ENCODE measurements at places on chromosomes 4 and X.

DNA sequence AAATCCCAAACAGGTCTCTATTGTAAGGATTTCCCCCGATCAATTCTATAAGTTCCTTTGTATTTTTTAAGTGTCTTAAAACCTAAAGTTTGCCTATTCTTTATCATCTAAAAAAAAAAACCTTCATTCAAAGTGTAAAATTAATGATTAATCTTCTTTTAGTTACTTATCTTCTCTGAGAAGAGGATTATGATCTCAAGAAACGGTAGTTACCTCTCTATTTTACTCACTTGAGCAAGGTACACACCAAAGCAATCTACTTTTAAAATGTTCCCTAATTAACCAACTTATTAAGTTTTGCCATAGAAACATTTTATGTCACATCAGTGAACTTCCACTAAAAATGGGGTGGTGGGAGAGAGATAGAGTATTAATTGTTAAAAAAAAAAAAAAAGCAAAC lies 15.2 kb upstream of the GALNT7 start:
- no peak for DNase-seq

DNA sequence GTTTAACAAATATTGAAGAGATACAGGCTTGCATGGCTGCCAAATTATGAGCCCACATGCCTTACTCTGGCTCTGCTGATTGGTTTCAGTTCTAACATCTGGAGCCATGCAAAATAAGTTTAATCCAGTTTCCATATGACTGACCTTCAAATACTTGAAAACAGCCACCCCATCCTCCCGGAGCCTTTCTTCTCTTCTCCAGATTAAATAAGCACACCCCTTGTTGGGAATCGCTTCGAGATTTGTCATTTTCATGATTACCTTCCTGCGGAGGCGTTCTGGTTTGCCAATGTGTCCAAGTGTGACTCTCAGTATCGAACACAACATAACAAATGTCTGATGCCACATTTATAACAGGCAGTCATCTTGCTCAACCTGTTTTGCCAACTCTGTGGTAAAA lies 101.6 kb upstream of the JADE1 start:
- no peak for DNase-seq

GRCh38 chrX:132216806-132217202 lies 2.4 kb downstream of the RAP2C start:
- DNase-seq = no peak

GRCh38 chr4:31461421-31461820 lies 741.3 kb downstream of the PCDH7 start:
- DNase-seq = no peak

DNA sequence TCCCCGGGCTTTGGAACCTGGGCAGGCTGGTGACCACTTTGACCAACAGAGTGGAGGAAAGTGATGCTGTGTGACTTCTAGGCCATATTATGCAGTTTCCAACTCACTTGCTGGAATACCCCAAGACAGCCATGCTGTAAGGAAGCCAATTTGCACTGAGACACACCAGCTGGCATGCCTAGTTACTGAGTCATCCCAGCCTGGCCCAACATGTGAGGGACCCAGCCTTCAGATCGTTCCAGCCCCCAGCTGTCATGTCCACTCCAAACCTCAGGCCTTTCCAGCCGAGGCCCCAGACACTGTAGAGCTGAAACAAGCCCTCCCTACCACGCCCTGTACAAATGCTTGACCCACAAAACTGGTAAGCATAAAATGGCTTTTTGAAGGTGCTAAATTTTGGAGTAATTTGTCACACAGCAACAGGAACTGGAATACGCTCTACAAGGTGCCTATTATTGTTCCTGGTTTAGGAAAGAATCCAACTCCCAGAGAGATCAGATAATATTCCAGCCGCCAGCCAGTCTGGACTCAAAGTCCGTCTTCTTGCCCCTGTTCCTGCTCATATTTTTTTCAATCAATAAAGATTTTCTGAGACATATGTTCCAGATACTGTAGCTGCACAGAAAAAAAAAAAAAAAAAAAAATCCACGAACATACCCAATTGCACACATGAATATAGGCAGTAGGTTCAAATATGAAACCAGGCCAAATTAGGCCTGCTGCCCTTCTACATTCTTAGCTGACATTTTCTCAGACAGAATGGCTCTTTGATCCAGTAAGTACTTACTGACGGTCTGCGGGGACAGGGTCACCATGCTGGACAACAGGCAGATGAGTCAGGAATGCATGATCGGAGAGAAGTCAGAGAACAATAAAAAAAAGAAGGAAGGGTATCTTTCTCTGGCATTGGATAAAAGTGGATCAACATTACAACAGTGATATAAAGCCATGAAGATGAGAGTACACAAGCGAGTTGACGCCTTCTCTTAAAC lies 35.1 kb downstream of the SH3KBP1 start:
- no peak for DNase-seq

- no peak for DNase-seq
Observed at GRCh38 chr4:186016796-186017195, 52.2 kb upstream of the TLR3 start.

DNA sequence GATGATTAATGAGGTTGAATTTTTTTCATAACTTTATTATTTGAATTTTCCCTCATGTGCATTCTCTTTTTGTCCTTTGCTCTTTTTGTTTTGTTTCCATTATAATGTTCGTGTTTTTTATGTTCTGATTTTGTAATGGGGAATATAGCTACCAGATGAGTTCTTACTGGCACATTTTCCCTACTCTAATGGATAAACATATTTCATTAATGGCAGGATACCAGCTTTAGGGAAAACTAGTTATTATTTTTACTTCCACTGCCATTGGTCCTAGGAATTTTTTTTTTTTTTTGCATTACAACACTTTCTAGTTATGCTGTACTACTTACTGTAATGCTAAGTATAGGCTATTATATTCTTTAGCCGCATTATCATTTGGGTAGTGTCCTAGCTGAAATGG lies 286.3 kb downstream of the SPRY1 start:
- DNase-seq = no peak

GRCh38 chrX:129877401-129877800 lies 28.6 kb upstream of the UTP14A start:
- DNase-seq = no peak

DNA sequence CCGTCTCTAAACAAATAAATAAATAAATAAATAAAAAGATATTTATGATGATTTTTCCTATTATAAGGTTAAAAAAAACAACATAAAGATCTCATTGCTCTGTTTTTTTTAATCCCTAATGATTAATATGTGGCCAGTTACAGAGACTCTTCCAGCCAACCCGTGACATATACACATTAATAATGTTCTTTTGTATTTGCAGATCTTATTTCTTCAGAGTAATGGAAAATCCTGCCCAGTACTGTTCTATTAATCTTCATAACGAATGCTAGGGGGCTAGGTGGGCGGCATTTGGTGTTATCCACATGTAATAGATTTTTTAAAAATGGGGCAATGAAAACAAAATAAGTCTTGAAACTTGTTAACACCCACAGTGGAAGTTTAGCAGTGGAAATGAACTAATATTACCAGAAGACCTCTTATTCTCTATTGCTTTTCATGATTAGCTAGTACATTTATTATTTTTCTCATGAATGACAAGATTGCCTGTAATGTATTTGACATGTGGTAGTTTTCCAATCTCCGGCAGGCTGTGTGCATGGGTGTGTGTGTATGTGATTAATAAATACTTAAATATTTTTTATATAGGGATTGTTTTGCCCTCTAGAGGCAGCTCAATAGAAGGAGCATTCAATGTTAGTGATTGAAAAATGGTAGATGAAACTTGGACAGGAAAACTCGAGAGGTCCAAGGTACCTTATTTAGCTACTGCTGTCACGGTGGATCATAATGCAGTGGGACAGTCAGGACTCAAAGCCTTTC lies 457.4 kb downstream of the IL1RAPL1 start:
- no peak for DNase-seq

DNA sequence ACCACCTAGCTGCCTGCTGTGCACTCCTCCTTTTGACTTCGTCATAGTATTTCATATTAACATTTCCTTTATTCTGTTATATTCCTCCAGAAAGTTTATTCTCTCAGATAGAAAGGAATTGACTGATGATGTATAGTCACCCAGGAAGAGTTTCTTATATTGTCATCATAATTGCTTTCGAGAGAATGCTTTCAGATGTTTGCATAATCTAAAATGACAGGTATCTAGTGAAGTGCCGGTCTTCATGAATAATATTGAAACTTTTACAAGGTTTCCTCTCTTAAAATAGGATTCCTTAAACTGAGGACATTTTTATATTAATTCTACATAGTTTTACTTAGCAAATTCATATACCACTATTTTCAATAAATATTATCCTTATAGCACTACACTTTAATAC lies 10.1 kb downstream of the SEC24D start:
- DNase-seq = no peak

DNA sequence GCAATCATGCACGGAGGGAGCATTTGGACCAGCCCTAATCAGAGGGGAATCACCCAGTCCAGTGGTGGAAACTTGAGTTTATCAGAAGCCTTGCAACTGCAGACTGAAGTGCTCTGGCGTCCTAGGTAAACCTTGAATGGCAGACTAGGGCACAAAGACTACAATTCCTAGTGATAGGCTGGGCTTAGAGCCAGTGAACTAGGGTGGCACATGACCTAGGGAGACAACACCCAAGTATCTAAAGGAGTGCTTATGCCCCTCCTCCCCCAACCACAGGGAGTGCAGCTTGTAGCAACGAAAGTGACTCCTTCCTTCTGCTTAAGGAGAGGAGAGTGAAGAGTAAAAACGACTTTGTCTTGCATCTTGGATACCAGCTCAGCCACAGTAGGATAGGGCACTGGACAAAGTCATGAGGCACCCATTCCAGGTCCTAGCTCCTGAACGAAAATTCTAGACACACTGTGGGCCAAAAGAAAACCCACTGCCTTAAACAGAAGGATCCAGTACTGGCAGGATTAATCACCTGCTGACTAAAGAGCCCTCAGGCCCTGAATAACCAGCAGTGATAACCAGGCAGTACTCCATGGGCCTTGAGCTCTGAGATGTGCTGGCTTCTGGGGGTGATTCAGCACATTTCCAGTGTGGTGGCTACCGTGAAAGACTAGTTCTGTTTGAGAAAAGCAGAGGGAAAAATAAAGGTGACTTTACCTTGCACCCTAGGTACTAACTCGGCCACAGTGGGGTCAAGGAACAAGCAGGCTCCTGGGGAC lies 58.7 kb upstream of the STARD8 start:
- no peak for DNase-seq

GRCh38 chr4:37441231-37442061 lies 196.9 kb downstream of the NWD2 start:
- no peak for DNase-seq

- no peak for DNase-seq
Observed at GRCh38 chrX:140744085-140744484, 34.5 kb downstream of the LINC00632 start.

DNA sequence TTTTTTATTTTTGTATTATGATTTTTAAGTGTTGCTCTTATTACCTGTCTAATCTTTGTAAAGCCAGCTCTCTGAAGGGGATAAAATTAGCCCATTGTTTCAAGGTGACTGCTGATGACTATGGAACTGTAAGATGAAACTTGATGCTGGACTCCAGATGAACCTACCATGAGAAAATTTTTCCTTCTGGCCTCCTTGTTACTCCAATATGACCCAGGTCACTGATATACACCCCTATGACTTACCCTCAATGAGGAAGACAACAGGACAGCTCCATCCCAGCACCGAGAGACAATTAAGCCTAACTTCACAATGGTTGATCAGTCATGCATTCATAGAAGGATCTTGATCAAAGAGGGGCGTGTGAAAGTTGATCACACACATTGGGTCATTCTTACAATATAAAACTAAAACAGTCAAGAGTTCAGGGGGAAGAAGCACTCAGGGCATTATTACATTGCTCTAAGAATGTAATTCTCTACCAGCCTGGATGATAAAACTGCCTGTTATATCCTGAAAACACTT lies 230.8 kb upstream of the AGTR2 start:
- no peak for DNase-seq

- DNase-seq = no peak
Observed at GRCh38 chr4:985123-985830, 1.6 kb upstream of the IDUA start.

DNA sequence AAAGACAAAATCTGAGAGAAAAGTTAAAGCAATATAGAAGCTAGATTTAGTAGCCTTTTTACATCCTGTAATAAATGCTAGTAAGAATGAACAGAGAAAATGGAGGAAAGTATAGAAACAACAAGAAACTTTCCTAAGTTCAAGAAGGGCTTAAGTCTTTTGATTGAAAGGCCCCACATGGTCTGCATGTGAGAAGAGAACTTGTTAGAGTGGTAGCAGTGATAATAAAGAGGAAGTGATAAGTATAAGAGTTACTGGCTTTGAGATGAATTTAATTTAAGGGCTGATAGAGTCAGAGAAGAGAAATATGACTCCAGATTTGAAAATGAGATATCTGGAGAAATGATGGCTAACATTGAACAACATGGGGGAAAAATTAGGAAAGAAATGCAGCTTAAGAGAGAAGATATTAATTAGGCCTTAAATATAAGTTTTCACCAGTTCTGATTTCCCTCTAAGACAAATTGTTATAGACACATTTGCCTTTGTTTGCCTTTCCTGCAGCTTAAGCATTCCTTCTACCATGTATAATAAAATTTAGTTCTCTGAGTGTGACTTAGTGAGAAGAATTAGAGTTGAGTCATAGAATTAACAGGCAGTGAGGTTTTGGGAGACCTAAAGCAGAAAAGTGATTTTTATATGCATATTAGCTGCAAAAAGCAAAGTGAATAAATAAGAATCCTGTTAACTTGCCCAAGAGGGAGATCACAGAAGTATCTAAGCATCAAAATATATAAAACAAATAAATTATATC lies 18.4 kb downstream of the ZFX start:
- no peak for DNase-seq

DNA sequence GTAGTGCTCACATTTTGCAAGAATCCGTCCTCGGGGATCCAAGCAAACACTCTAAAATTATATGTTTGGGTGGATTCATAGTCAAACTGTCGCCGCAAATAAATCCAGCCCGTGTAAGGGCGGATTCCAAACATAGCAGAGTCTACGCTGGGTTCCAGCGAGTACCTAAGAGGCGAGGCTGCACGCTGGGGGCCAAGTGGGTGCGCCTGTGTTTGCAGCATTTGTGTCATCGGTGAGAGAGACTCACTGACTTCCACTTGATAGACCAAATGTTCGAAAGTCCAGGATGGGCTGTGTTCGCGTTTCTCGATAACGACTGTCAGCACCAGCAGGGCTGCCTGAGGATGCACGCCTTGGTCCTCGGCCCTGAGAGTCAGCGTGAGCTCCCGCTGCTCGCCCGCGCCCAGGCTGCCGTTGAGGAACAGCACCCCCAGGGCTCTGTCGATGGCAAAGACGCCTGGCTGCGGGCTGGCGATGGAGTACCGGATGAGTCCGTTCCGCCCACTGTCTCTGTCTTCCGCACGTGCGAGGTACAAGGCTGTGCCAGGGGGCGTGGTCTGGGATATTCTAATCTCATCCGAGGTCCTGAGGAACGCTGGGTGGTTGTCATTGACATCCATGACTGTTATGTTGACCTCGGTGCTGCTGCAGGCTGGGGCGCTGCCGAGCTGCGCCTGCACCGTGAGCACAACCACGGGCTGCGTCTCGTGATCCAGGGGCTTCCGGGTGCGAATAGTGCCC lies 158.7 kb downstream of the DCHS2 start:
- no peak for DNase-seq
